ENCODE measurements at places on chromosomes 13 and 19. TPM values are rescaled to one million over a fixed set of nuclear protein-coding genes. Genes with fewer than 3 reads are reported as not detected.

CAPN12 gene
- total RNA-seq = 0.35 TPM

CEACAM8 gene
- not detected for total RNA-seq

RNF225 gene
- total RNA-seq = not detected

CGB8 gene
- total RNA-seq = not detected

COPE gene
- 503 TPM for total RNA-seq

OSCAR gene
- total RNA-seq = under 0.01 TPM

ADGRE1 gene
- not detected for total RNA-seq

AMH gene
- total RNA-seq = 0.18 TPM

PRR12 gene
- 4.0 TPM for total RNA-seq

ZNF738 gene
- 3.0 TPM for total RNA-seq

LILRB1 gene
- total RNA-seq = not detected

LRRC63 gene
- not detected for total RNA-seq

ARHGAP45 gene
- 3.5 TPM for total RNA-seq

B3GNT8 gene
- total RNA-seq = 2.5 TPM

SLITRK6 gene
- not detected for total RNA-seq

NXNL1 gene
- not detected for total RNA-seq

IGFL4 gene
- total RNA-seq = not detected

NDUFB7 gene
- 329 TPM for total RNA-seq

CGB7 gene
- total RNA-seq = 0.53 TPM

PKN1 gene
- total RNA-seq = 126 TPM

PSG6 gene
- total RNA-seq = not detected

LYPD3 gene
- total RNA-seq = not detected

SPACA4 gene
- not detected for total RNA-seq

PSG4 gene
- total RNA-seq = 1.1 TPM

DACT3 gene
- total RNA-seq = 4.0 TPM

SIGLEC8 gene
- total RNA-seq = not detected

GPR12 gene
- total RNA-seq = not detected

PODNL1 gene
- 8.9 TPM for total RNA-seq

URI1 gene
- 50.5 TPM for total RNA-seq

Data from myometrial cell (primary cell).